ENCODE measurements at places on chromosomes 2 and 18.

- DNase-seq: no peak
These were observed 713.1 kb downstream of the DCDC2C start for GRCh38 chr2:4416431-4416830.

GRCh38 chr2:134771313-134771801 is 52.6 kb upstream of the TMEM163 start:
- DNase-seq: no peak

- peak; percentile 91 for DNase-seq
These were observed 363 bp upstream of the RFTN2 start for GRCh38 chr2:197675711-197676188.

GRCh38 chr2:213238753-213239495 is 45.3 kb upstream of the SPAG16 start:
- DNase-seq: peak; percentile 91

GRCh38 chr2:170454471-170455372 is 260.4 kb upstream of the SP5 start:
- DNase-seq: no peak

DNA sequence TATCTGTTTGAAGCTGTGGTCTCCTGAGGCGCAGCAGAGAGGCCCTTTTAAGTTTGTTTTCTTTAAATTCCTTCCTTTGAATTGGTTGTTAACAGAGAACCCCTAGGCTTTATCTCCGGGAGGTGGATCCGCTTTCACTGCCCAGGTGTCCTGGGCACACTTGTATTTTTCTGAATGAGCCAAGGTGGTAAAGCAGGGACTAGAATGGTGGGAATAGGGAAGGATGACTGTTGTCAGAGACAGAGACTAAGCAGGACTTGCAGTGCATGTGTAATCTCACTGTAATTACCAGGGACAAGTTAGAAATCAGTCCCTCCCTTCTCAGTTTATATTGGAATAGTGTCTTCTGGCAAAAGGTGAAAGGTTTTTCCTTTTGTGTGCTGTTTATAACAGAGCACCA is 72.8 kb downstream of the PHLPP1 start:
- no peak for DNase-seq

DNA sequence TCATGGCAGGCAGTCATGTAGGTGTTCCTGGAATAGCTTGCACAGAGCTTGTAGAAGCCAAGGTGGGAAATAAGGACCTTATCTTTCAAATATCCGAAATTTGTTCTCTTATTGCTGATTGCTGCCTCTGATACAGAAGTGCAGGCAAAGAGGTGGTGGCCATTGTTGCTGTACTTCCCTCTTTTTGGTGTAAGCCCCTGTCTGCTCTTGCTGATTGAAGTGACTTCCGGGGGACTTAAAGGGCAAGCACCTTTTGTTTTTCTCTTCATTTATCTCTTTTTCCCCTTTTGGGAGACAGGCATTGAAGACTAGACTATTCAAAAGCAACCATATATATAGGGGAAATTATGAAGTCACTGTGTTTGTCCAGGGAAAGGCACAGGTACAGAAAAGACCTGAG is 131.6 kb upstream of the OTX1 start:
- DNase-seq: no peak

- DNase-seq: peak; percentile 52
These were observed 54.3 kb downstream of the RAB10 start for GRCh38 chr2:26088038-26088643.

GRCh38 chr2:99425022-99425421 is 64.8 kb downstream of the REV1 start:
- DNase-seq: peak; percentile 58

DNA sequence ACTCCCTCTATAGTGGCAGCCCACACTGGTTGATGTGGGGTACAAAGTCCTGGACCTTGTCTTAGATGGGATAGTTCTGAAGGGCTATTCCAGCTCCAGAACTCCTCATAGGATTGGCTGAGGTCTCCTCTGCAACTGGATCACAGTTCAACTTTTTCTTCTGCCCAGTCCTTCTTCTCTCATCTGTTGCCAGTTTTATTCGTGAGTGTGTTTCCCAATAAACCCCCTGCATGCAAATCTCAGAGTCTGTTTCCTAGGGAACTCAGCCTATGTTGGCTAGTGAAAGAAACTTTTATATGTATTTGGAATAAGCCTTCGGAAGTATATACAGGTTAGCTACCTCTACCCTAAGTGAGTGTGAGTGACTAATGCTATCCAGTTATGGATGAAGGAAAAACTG is 823.4 kb downstream of the SLC4A3 start:
- no peak for DNase-seq

DNA sequence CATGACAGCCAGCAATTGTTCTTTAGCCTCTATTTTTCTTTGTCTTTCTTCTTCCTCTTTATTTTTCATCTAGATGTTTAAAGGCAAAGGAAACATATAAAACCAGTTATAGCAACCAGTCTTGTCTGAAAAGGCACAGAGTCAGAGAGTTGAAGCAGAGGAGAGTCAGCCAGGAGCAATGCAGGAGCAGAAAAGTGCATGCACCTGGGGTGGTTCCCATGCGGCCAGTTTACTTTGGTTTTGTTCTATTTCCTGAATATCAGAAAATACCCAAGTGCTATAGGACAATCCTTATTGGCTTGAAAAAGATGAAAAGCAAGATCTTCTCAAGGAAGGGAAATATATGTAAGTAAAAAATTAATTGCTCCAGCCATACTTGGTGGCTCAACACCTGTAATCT is 44.9 kb downstream of the CFAP210 start:
- no peak for DNase-seq

DNA sequence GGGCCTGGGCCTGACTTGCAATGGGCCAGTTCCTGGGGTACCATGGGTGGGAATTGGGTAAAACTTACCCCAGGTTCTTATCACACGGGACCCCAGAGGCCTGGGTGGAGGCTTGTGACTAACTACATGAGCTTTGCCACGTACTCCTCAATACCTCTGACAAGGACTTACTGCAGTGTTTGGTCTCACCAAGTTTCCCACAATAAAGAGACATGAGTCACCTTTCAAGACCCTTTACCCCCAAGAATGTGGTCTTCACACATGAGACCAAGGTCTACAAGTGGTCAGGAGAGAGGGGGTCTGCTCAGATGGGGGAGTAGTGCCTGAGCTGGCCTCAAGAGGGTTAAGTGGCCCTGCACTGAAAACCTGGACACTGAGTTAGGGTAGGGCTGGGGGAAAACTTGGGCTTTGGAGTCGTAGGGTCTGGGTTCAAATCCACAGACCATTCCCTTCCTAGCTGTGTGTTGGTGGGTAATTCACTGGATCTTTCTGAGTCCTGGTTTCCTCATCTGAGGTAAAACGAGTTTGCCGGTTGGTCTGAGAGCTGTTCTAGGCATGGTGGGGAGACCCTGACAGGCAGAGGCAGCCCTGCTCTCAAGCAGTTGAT is 2.0 kb upstream of the GNLY start:
- no peak for DNase-seq

DNA sequence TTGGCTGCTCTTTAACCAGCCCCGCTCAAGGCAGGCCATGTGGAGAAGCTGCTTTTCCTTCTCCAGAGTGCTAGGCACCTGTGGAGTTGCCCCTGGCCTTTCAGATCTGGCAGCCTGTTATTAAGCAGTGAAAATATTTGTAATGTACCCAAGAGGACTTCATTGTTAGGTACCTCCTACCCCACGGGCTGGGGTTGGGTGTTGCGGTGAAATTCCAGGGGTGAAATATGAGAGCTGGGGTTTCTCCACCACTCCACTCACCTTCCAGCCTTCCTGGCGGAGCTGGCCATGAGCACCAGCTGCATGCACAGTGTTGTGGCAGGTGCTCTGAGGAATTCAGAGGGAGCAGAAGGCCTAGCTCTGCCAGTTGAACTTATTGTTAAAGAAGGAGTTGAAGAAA is 39.1 kb downstream of the NTSR2 start:
- DNase-seq: no peak

- DNase-seq: no peak
These were observed 23.2 kb upstream of the TACR1 start for GRCh38 chr2:75222527-75222926.

DNA sequence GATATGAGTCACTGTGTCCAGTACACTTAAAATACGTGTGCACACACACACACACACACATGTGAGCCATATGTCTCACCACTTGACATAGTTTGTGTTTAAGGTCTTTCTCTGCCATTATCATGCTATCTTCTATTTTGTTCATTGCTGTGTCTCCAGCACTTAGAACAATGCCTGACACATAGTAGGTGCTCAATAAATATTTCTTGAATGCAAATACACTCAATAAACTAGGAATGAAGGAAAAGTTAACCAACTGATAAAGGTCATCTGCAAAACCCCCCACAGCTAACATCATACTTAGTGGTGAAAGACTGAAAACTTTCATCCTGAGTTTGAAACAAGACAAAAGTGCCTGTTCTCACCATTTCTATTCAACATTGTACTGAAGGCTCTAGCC is 4.4 kb downstream of the MOCOS start:
- DNase-seq: no peak

DNA sequence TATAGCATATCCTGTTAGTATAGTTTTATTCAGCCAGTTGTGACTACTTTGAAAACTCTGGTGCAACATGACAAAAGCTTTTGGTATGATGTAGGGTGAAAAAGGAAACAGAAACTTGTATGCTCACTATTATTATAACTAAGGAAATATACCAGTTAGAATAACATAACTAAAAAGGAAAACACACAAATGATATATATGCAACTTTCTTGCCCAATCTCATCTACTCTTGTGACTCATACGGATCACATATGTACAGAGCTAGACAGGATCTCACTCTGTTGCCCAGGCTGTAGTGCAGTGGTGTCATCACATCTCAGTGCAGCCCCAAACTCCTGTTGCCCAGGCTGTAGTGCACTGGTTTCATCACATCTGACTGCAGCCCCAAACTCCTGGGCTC is 12.4 kb upstream of the TLK1 start:
- peak; percentile 39 for DNase-seq

GRCh38 chr2:229346816-229347540 is 75.9 kb upstream of the PID1 start:
- DNase-seq: no peak

- no peak for DNase-seq
These were observed 50.2 kb upstream of the GALNT3 start for GRCh38 chr2:165844216-165844615.

DNA sequence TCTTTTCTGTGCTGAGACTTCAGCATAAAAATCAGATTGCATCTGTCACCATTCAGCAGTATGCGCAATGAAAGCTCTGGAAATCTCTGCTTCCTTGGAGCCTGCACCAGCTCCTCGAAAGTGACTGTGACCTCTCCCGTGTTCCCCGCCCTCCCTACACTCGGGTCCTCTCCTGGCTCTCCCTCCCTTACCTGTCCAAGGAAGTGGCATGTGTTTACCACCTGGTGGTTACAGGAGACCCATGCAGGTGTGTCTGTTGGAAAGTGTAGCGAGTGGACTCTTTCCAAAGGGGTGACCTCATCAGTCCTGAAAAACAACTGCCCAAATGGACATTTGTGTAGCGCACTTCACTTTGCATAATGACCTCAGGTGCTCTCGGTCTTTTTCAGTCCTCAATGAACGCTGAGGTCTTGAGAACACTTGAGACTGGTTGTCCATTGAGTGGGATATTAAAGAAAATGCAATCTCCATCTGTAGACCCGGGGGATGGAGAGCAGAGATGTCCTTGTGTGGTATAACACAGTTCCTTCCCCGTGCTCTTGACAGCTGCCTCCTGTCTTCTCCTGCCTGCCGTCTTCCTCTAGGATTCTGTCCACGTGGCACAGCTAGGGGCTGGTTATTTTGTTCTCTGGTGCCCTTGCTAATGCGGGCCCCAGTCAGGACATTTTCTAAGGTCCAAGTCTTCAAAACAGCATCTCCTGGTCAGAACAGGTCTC is 133.2 kb downstream of the ACKR3 start:
- DNase-seq: no peak

- peak; percentile 58 for DNase-seq
These were observed 282.6 kb downstream of the STK39 start for GRCh38 chr2:167964650-167965413.

GRCh38 chr2:227671170-227671905 is 4.7 kb downstream of the SCYGR5 start:
- DNase-seq: peak; percentile 46

DNA sequence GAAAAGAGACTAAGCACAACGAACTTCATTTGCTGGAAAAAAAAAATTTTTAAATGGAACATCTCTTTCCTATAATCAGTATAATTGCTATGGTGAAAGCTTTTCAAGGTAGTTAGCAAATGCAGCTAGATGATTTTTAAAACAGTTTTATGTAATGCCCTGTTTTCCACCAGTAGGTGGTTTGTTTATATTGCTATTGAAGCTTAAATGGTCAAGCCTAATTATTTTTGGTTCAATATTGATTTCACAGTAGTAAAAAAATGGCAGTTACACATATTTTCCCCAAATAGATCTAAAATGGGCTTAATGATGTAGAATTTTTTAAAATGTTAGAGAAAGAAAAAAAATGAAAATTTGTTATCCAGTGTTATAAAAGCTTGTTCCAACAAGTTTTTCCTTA is 70.2 kb downstream of the CDH19 start:
- no peak for DNase-seq

DNA sequence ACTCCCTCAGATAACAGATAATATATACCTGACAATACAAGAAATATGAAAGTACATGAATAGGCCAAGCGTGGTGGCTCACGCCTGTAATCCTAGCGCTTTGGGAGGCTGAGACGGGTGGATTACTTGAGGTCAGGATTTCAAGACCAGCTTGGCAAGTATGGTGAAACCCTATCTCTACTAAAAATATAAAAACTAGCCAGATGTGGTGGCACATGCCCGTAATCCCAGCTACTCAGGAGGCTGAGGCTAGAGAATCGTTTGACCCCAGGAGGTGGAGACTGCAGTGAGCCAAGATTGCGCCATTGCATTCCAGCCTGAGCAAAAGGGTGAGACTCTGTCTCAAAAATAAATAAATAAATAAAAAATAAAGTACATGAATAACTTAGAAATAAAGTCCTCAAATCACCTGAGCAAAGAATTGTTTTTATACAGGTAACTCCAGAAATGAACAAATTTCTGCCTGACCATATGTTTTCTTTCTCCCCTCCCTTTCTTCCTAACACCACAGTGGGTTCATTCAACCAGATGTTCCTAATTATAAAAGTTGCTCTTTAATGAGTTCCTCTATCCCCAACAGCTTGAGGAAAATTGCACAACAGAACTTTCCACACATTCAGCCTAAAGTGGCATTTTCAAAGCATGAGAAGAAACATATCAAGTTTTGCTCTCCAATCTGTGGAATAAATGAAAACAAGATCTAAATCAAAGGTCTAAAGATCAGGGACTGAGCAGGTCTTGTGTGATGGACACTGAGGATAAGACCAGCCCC is 33.6 kb upstream of the AP1S3 start:
- DNase-seq: peak; percentile 83

- DNase-seq: no peak
These were observed 79.6 kb downstream of the MBP start for GRCh38 chr18:77052983-77053309.

DNA sequence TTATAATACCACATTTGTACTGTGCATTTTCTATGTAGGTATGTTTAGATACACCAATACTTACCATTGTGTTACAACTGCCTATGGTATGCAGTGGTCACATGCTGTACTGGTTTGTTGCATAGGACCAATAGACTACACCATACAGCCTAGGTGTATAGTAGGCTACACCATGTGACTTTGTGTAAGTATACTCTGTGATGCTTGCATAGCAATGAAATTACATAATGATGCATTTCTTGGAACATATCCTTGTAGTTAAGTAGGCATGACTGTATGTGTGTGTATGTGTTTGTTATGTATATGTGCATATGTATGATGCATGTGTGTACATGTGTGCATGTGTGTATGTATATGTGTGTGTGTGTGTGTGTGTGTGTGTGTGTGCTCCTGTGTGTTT is 157.6 kb downstream of the TDRD15 start:
- no peak for DNase-seq

- no peak for DNase-seq
These were observed 97.4 kb downstream of the TNS1 start for GRCh38 chr2:217905395-217905794.

GRCh38 chr2:37020212-37020886 is 54.0 kb upstream of the STRN start:
- DNase-seq: peak; percentile 68

All from adipocyte (in vitro differentiated cells).